ENCODE measurements at places on chromosomes 2 and 18.

- no peak for DNase-seq
Measured at GRCh38 chr18:2148823-2149222, 422.5 kb downstream of the METTL4 start.

DNA sequence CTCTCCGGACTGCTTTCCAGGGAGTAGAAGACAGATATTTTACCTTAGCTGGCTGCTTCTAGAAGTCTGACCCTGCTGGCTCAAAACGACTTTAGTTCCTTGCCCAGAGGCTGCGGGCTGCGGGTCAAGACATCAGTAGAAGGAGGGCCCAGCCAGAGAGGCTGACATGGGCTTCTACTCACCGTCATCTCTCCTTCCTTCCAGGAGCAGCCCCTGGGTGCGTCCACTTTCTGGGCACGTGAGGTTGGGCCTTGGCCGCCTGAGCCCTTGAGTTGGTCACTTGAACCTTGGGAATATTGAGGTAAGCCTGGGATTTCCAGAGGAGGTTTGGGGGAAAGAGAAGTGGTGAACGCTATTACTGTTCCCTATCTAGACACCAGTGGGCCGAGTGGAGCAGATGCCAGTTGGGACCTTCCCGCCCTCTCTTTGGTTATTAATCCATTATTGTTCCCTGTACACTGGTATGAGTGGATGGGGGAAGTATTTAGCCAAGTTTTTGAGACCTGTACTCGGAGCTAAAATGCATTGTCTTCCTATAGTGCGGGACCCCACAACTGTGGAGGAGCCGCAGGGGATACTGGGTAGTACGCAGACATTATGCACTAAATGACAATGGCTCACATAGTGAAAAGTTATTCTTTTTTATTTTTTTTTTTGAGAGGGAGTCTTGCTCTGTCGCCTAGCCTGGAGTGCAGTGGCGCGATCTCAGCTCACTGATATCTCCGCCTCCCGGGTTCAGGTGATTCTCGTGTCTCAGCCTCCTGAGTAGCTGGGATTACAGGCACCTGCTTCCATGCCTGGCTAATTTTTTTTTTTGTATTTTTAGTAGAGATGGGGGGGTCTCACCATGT, 26.3 kb upstream of the CASP8 start:
- no peak for DNase-seq

DNA sequence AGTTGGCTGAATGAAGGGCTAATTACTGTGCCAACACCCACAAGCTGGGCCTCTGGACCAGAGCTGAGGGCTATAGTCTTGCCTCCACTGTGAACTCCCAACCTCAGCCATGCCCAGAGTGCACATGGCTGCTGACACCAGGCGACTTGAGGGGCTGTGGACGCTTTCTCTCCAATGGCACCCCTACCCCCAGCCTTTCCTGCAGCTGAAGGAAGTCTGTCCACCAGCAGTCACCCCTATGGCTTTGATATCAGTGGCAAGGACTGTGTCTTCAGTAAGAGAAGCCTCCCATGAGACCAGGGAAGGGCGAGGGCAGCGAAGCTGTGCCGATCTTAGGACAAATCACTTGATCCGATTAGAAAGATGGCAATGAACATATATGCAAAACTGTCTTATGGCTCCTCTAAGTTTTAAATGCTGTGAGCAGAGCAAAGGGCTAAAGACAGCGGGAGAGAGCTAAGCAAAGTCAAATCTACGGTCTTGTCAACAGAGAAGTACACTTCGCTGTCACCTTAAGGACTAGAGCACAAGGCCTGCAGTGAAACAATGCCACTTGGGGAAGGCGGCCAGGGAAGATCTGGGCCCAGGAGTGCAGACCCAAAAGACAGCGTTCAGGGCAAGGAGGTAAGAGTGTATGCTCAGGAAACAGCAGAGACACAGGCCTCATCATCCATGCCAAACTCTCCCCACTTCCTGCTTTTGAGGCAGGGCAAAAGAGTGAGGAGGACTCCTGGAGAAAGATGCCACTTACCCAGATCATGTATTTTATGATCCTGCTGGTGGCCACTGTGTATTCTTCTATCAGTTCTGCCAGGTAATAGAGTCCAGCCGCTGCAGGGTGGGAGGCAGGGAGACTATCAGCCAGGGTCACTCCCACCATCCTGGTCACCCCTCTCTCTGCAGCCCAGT, 1.5 kb downstream of the TEX261 start:
- no peak for DNase-seq

DNA sequence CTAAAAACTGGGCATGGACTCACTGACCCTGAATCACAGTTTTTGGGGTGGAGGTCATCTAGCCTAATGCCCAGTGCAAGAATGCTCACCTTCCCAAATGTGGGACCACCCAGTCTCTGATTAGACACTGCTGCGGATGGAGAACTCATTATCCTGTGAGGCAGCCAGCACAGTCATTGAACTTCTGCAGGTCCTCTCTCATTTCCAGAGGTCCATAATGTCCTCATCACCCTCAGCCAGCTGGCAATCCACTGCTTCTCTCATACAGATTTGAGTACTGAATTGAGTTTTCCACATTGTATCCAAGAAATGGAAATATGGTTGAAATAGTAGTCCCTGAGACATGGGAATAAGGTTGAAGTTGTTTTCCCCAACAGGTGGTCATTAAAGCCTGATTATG, 5.0 kb upstream of the MYO5B start:
- DNase-seq: no peak

GRCh38 chr2:240620859-240621258, 4.4 kb upstream of the GPR35 start:
- DNase-seq: no peak

GRCh38 chr2:99753505-99753904, 263.7 kb upstream of the REV1 start:
- DNase-seq: no peak

DNA sequence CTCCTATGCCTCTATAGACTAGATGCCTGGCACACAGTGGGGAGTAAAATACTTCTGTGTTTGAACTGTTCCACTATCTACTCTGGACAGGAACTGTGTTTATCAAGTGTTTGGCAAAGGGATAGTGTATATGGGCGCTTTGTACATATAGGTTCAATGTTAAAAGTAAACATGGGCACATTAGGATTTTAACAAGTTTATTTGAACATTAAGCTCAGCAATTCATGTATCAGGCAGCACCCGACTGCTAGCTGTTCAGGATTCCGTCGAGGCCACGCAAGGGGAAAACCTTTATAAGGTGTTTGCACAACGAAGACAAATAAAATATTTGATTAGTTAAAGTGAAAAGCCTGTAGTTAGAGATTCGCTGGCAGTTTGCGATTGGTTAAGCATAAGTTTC, 43.4 kb upstream of the ROCK2 start:
- no peak for DNase-seq

DNA sequence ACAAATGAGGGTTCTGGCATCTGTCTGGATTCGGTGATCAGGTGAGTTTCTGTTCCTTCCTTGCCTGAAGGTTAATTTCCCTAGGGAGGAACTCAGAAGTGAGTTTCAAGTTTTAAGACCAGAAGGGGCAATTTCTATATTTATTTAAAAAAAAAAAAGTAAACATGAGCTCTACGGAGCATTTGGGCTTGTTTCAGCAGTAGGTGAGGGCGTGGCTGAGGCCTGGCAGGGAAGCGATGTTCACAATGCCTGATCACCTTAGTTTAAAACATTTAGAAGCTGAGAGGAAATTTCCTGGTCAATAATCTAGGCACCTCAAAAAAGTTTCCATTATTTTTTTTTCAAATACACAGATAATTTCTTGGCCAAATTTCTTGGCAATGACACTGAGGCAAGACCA, 629.1 kb downstream of the DPP10 start:
- no peak for DNase-seq

DNA sequence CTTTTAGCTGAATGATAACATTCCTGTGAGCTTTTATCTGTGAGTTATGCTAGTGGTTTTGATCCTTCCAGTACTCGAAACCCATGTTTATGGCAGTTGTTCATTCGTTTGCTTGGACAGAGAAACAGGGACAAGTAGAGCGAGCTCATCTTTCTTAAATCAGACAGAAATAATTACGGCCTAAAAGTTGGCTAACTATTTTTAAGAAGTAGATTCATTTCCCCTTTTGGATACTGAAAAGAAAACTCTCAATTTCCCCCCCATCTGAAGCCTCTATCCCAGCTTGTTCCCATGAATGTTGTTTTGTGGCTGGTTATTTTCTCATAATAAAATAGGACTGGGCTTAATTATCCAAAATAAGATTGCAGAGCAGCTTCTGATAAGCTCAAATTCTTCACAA, 67.1 kb downstream of the ANTXR1 start:
- DNase-seq: no peak

- DNase-seq: no peak
Measured at GRCh38 chr2:120887741-120888231, 152.1 kb downstream of the GLI2 start.

DNA sequence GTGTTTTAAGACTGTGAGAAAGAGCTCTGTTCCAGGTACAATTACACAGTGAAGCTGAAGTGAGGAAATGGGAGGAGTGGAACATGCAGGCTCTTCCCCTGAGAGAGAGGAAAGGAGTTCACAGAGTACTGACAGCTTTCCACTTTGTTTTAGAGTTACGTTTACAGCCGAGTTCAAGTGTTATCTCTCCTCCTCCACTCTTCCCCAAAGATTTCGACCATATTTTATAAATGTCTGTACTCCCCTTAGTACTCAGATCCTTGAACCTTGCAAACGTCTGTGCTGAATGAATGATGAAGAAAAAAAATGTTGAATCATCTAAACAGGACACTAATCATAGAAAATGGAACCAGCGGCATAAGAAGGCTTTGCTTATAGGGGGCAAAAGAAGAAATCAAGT, 121.6 kb downstream of the THADA start:
- DNase-seq: no peak

DNA sequence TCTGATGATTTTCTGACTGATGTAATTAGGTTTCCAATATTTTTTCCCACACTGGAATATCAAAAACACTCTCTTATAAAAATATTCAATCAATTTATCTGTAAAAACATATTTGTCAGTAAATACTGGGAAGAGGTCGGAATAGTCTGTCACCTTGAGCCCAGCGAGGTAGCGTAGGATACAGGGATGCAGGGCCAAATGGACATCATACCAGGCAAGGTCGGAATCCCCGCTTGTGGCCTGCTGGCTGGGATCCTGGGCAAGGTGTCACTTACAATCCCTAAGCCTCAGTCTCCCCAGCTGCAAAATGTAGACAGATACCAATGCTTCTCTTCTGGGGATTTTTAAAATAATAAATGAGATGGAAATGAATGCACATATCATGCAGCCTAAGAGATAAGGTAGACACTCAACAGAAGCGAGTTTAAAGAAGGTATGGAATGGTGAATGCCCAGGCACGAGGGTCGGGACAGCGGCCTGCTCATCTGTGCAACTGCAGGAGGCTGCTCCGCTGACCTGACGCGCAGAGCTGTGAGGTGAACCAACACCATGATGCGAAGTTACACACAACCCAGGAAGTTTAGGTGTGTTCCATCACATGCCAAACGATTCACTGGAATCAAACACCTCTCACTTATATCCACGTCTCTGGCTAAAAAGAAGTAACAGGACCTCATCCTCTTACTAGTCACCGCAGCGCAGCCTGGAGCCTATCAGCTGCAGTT, 98.2 kb downstream of the EIPR1 start:
- no peak for DNase-seq

DNA sequence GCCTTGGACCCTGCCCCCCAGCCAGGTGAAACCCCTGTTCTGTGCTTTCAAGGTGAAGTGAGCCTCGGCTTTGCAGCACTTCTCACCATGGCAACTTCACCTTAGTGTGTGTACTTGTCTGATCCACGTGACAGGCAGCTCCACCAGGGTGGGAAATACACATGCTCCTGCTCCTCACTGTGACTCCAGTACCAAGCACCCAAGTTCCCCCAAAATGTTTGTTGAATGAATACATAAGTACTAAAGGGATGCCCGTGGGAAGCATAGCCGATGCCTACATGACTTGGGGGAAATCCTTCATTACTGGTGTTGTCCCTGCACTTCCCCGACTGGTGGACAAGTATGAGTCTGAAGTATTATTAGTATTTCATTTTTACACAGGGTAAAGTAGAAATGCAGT, 41.8 kb upstream of the GBX2 start:
- no peak for DNase-seq

DNA sequence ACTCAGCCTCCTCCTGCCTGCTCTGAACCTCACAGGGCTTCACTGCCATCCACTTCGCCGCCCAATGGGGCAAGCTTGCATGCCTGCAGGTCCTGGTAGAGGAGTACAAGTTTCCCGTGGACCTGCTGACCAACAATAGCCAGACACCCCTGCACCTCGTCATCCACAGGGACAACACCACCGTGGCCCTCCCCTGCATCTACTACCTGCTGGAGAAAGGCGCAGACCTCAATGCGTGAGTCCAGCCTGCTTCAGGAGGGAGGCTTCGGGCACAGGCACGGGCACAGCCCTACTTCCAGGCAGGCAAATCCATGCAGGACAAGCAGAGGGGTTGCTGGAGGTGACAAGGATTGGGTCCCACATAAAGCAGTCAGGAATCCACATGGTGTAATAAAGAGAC, 1.2 kb downstream of the ANKRD53 start:
- no peak for DNase-seq

- DNase-seq: no peak
Measured at GRCh38 chr18:77077941-77078689, 54.5 kb downstream of the MBP start.

DNA sequence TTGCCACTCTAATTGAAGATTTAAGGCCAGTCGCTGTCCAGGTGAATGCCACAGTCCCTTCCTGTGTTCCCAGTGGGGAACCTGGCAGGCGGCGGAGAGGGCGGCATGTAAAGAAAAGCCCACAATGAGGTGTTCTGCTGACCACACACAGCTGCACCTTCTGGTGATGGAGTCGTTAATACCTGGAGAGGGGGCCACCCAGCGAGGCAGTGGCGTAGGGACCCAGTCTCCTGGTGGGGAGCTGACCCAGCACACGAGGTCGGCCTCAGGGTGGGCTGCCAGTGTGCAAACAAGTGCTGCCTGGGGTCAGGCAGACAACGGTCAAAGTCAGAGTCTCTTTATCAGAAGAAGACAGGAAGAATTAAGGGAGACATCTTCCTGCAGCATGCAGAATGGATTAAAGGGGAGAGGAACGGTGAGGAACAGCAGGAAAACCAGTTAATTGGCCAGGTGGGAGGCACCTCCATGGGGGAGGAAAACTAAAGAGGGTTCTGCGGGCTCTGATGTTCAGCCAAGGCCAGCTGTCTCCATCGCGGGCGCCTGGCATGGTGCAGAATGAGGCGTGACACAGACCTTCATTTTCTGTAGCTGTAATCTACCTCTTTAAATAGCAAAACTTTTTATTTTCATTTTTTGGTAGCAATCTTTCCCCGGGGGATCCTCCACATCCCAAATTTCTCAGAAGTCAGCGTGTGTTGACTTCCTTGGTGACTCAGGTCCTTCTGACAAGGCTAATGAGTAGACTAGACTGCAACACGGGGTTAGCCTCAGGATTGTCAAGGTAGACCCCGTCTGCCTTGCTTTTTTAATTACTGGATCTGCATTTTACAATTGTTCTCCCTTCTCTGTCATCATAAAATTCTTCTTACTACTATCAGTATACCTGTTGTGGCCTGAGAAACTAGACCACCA, 78.3 kb downstream of the SMAD7 start:
- DNase-seq: no peak

GRCh38 chr18:44805643-44806042, 125.0 kb downstream of the SETBP1 start:
- no peak for DNase-seq
